ENCODE measurements at places on chromosomes 5 and 9.

DNA sequence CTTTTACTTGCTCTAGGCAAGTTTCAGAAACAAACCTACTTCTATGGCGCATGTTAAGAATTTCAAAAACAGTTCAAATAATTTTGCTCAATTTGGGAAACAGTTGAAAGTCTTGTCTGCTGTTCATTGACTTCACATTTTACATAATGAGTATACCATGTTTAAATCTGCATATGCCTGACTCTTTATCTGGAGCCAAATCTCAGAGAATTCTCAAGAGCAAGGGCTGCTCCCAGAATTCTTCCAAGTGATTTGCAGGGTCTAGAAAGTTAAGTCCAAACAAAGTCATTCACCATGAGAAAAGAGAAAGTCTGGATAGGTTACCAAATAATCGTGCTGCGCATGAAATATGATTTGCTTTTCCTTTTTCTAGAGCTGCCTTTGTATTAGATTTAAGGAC lies 160.2 kb downstream of the CHSY3 start:
- no peak for DNase-seq

DNA sequence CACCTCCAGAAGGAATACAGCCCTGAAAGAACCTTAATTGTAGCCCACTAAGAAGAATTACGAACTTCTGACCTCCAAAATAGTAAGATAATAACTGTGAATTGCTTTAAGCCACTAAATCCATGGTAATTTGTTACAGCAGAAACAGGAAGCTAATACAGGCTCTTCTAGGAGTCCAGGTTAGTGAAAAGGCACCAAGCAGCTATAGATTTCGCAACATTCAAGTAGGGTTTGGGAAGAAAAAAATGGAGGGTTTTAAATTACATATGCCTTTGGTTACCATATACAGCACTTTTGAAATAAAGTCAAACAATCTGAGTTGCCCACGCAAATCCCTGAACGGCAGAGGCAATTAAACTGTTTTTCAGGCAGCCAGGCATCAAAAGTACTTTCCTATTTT lies 1.7 kb upstream of the ACTL7A start:
- DNase-seq, result no peak

- no peak for DNase-seq
Observed at GRCh38 chr9:82581935-82582334, 481.0 kb downstream of the RASEF start.

- DNase-seq, result no peak
Observed at GRCh38 chr9:132606066-132606465, 23.7 kb downstream of the BARHL1 start.

GRCh38 chr5:71862507-71863060 lies 143.5 kb downstream of the CARTPT start:
- DNase-seq, result no peak

DNA sequence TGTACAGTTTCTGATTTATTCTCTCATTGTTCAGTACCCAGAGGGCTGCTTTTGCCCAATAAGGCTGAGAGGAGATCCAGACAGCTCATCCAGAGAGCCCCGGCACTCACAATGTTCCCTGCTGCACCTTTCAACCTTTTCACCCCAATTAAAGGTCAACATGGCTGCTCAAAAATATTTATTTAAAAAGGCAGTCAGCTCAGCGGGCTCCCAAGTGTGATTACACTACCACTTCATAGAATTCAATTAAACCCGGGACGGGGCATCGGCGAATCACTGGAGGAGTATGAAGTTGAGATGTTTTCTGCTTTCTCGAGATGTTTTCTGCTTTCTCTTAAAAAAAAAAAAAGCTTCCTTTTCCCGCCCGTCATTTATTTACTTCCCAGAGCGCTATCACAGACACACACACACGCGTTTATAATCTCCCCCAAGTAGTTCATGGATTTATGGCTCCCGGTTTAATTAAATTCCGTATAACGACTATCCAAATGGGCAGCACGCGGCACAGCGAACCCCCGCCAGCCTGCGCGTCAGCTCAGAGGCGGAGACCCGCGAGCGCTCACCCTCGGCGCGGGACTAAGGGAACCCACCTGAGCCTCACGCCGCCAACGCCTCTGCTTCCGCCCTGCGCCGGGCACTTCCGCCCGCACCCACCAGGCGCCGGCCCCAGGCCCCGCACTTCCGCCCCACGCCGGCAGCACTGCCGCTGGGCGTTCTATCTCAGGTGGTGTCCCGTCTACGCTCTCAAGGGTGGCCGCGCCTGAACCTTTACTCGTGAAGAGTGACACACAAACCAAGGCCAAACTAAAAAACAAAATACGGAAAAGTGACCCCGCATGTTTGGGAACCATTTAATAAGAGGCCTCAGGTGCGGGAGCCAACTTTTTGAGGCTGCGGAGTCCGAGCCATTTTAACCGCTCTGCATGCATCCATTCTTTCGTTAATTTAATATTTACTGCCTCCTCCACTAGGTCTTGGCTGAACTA lies at the start of gene C5orf63:
C5orf63 (minus strand) TSS at position 642 of the 986 bp plus-strand sequence. CDS start 14,507 bp downstream, outside the sequence.
- peak; percentile 55 for DNase-seq

GRCh38 chr5:103108086-103108485 lies 11.9 kb downstream of the GIN1 start:
- DNase-seq, result no peak

- no peak for DNase-seq
Observed at GRCh38 chr9:113653746-113654604, 190.4 kb downstream of the RGS3 start.

- DNase-seq, result no peak
Observed at GRCh38 chr9:93154293-93154903, 20.3 kb upstream of the NINJ1 start.

DNA sequence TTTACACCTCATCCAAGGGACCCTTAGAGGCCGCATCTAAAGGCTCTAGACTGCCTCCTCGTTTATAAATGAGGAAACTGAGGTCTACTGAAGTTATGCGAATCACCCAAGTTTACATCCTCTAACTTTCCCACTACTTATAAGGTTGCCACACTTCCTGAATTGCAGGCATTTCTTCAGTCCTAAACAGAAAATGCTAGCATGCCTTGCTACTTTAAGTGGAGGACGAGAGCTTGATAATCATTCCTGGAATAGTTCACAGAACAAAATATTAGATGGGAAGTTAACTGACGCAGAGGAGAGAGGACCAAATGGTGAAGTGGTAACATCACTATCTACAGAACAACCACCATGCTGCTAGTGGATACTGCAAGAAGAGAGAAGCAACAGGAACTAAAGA lies 85.8 kb downstream of the GNAQ start:
- DNase-seq, result no peak

GRCh38 chr5:149325894-149326293 lies 19.4 kb upstream of the GRPEL2 start:
- no peak for DNase-seq

GRCh38 chr9:89718651-89719050 lies 113.8 kb downstream of the GADD45G start:
- no peak for DNase-seq

DNA sequence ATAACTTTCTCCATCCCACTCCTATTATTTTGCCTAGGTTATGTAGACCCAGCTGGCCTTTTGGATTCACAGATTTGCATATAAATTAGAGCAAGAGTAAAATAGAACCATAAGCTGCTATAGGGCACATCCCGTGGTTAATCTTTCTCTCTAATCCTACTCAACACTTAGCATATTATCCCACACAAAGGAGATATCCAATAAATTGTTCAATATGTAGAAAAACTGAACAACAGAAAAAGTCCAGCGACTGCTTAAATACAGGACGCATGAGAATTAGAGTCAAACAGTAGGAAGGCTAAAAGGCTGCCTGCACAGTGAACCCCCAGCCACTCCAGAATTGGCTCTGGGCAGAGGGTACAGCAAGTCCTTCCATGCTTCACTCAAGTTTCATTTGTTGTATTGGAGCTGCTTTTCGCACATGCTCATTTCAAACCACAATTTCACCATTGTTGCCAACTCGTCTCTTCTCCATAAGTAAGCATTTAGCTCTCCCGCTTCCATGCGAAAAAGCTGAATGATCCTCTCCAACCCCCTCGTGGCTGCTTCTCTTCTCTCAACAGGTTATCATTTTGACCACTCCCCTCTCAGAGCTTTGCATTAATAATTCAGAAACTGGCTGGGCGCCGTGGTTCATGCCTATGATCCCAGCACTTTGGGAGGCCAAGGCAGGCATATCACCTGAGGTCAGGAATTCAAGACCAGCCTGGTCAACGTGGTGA lies 14.1 kb upstream of the IQGAP2 start:
- no peak for DNase-seq

- DNase-seq, result no peak
Observed at GRCh38 chr5:38105231-38105570, 153.2 kb upstream of the EGFLAM start.

DNA sequence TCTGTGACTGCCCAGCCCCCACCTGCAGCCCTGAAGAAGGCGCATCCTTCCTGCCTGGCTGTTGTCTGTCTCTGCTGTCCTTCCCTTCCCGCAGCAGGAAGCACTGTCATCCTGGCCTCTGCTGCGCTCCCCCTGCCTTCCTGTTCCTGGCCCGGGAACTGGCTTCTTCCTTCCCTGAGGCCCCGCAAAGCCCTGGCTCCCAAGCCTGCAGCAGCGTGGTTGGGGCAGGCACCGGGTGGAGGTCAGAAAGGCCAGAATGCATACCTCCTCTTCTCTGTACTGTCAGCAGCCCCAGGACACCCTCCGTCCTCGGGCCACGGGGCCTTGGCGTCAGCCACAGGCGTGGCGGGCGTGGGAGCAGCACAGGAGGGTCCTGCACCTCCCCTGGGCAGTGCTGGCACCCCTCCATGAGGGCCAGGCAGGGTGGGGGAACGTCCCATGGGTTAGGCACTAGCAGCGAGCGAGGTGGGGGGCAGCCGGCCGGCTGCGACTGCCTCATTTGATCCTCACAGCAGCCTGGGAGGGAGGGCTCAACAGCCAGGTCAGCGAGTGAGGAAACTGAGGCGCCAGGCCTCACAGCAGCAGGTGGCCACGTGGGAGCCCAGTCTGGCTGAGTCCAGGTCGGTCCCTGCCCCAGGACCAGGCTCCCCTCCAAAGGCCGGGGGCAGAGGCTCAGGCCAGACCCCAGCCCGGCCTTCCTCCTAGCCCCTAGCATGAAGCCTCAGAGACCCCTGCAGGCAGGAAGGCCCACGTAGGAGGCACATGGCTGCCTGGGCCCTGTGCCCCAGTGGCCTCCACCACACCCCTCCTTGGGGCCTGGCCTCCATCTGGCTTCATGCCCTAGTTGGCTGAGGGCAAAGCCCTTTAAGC lies 9.4 kb downstream of the FLT4 start:
- no peak for DNase-seq

DNA sequence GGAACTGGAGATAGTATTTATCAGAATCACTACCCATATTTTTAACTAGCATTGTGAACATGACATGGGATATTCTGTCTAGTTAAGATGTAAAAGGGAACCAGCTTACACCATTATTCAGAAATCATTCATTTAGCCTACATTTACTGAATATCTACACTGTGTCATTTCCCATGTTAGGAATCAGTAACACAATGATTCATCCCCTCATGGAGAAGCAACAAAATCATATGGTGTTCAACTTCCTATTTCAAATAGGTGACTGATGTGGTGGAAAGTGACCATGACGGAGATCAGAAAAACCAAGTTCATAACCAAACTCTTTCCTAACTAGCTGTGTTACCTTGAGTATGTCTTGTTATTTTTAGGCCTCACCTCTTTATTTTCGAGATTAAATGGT lies 550.0 kb upstream of the TUSC1 start:
- no peak for DNase-seq

DNA sequence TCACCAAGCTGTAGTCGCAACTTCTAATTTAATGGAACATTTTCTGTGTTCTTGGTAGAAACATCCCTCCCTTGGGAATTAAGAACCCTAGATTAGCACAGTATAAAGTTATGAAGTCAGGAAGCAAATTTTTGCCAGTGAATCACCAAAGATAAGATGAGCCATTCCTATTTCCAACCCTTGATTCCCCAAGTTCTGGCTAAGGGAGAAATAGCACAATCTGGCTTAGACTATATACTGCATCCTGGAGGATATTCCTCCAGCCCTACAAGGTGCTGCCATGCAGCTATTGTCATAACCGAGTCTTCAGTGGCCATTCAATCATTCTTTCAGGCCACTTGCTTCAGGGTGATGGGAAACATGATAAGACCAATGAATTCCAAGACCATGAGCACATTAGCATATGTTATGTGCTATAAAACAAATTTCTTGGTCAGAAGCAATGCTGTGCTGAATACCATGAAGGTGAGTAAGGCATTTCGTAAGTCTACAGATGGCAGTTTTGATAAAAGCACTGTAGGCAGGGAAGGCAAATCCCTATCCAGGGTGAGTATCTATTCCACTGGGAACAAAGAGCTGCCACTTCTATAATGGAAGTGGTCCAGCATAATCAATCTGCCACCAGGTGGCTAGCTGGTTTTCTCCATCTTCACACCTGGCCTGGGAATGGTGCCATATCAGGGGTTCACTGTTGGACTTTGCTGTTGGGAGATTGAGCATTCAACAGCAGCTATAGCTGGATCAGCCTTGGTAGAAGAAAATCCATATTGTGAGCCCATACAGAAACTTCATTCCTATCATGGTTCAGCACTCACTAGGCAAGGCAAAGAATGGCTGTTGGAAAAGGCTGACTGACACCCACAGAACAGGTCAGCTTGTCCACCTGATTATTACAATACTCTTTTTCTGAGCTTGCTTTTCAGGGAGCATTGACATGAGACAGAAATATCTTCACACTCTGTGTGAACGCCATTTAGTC lies 19.6 kb upstream of the ARL15 start:
- no peak for DNase-seq

- no peak for DNase-seq
Observed at GRCh38 chr5:14507156-14507941, 74.2 kb upstream of the OTULINL start.

DNA sequence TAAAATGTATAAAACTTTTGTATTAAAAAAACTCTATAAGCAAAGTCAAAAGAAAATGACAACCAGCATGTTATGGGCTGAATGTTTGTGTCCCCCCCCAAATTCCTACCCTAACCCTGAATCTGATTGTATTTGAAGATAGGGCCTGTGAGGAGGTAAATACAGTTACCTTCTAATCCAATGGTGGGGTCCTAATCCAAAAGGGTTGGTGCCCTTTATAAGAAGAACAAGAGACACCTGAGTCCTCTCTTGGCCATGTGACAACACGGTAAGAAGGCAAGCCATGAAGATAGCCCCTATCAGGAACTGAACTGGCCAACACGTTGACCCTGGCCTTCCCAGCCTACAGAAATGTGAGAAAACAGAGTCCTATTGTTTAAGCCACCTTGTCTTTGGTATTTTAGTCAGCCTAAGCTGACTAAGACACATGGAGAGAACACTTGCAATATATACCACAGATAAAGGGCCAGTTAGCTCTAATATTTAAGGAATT lies 49.7 kb upstream of the AKNA start:
- DNase-seq, result no peak

DNA sequence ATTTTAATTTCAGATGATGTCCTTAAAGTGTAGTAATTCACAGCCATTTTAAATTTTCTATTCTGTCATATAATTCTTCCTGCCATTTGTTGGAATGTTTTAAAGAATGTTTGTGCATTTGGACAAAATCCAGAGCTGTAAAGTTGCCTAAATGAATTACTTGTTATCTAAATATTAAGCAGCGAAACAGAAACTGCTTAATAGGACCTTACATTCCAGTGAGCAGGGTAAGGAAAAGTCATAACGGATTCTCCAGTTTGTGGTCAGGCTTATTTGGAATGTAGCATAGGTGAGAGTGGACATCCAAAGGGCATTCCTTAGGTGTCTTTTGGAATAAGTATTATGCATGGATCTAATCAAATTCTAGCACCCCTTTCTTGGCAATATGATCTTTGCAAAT lies 410.4 kb upstream of the PTPRD start:
- no peak for DNase-seq

GRCh38 chr5:17373406-17373805 lies 124.6 kb upstream of the TAF11L2 start:
- DNase-seq, result no peak

- no peak for DNase-seq
Observed at GRCh38 chr5:117645400-117645799, 1070.8 kb upstream of the SEMA6A start.

GRCh38 chr9:130599625-130600024 lies 20.2 kb downstream of the FUBP3 start:
- no peak for DNase-seq
